ENCODE measurements at places on chromosomes 16 and 17.

DNA sequence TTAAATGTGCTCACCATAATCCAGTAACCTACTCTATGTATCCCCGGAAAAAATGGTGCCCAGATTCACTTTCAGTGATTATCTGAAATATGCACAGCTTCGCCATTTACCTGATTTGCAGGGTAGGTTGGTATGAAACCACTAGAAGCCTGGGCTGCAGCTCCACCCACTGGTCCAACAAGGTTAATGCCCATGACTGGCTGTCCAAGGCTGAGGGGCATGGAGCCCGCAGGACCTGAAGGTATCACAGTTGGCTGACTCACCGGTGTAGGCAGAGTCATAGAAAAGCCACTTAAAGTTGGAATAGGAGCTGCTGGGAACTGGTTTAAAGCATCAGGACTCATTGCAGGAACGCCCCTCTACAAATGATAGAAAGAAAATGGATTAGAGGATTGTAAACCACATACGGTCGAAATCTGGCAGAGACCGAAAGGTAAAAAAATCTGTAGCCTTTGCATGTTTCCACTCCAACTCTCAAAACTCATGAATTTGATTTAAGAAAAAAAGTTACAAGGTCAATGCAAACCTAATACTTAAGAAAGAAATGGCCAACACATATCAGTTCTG is 38.6 kb downstream of the SYNRG start:
- DNase-seq: no peak

DNA sequence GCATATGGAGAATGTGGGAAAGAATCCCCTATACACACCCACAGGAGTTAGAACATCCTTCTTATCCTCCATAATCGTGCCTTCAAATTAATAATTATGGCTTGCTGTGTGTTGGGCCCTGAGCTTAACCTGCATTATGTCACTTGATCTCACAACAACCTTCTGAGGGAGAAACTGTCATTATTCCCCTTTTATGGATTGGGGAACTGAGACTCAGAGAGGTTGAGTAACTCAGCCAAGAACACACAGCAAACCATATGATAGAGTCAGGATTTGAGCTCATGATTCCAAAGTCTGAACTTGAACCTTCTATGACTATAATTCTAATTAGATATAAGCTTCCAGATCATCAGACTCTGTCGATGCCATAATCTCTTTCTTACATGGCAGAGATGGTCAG is 114.2 kb upstream of the CACNG3 start:
- no peak for DNase-seq

GRCh38 chr17:35892091-35893035 is 12.2 kb upstream of the CCL5 start:
- no peak for DNase-seq

GRCh38 chr17:45060382-45060796 is 728 bp upstream of the NMT1 start:
- no peak for DNase-seq

- DNase-seq: no peak
Observed at GRCh38 chr17:76519048-76519966, 18.1 kb upstream of the RHBDF2 start.

GRCh38 chr17:18008496-18009268 is 30.3 kb downstream of the ATPAF2 start:
- no peak for DNase-seq

DNA sequence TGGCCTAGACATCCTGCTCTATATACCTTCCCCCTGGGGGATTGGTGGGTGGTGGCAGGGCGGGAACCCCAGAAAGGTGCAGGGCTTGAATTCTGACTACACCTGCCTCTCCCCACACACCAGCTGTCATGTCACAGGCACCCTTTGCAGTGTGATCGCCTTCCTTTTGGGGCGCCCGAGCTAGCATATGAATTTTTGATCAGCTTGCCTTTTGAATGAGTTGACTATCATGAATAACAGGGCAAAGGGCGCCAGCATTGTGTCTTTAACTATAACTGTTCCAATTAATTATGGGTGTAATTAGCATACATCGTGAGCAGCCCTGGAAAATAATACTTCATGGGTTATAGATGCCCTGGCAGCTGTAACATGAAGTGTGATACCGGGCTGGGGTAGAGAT is 72.7 kb downstream of the CYLD start:
- no peak for DNase-seq

DNA sequence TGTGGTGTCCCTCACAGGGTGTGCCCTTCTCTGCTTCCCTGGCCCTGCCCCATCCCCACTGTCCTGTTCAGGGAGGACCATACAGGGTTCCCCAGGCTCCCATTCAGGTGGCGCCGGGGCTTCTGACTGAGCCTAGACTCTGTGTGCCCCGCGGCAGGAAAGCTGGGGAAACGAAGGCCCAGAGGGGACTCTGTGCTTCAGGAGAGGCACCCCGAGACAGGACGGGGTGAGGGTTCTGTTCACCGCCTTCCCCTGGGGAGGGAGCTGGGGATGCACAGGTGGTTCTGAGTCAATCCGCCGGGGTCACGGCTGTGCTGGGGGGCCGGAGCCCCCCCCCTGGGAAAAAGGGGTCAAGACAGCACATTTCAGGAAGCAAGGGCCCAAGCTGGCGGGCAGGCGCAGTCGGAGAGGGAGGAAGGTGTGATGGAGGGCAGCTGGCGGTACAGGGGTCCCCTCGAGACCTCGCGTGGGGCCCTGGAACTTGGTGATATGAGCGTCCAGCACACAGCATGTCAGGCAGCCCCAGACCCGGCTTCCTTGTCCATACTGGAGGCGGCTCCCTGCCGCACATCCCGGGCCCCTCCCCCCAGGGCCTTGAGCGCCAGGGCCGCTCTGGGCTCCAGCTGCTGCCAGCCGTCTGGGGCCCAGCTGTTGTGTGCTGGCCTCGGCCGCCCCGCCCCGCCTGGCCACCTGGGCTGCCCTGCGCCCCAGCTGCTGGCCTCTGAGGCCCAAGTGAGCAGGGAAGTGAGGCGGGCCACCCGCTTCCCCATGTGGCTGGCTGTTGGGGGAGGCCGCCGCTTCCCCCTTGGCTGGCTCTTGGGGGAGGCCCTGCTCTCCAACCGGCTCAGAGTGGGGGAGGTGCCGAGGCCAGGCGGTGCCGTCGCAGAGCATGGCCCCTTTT is 5.6 kb upstream of the NOTUM start:
- DNase-seq: no peak

- DNase-seq: no peak
Observed at GRCh38 chr17:3688027-3688553, 7.9 kb downstream of the P2RX5 start.

DNA sequence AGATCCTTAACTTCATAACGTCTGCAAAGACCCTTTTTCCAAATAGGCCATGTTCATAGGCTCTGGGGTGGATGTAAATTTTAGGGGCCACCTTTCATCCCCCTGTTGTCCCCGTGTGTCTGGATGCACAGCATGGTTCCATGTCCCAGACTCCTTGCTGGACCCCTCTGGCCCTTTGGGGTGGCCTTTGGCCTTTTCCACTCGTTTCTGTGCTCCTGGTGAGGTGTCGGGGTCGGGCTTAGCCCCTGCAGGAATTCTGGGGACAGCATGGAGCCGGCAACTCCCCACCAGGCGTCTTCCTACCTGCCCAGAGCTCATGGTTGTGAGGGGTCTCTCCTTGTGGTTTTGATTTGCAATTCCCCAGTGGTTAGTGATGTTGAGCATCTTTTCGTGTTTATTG is 183.5 kb downstream of the SEC14L1 start:
- DNase-seq: no peak

- no peak for DNase-seq
Observed at GRCh38 chr16:787978-788398, at the start of gene RPUSD1. RPUSD1 (minus strand) TSS chr16:788381; CDS start chr16:787737, 644 bp downstream.

DNA sequence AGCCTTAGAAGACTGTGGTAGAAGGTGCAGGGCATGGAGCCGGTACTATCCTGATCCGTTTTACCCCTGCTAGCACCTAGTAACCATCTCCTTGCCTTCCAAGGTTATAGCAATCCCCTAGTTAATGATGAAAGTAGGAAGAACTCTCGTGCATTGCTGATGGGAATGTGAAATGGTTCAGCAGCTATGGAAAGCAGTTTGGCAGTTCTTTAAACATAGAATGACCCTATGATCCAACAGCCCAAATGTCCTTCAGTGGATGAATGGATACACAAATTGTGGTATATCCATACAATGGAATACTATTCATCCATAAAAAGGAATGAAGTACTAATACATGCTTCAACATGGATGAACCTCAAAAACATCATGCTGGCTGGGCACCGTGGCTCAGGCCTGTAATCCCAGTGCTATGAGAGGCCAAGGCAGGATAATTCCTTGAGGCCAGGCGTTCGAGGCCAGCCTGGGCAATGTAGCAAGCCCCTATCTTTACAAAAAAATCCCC is 6.2 kb upstream of the SRCIN1 start:
- no peak for DNase-seq

DNA sequence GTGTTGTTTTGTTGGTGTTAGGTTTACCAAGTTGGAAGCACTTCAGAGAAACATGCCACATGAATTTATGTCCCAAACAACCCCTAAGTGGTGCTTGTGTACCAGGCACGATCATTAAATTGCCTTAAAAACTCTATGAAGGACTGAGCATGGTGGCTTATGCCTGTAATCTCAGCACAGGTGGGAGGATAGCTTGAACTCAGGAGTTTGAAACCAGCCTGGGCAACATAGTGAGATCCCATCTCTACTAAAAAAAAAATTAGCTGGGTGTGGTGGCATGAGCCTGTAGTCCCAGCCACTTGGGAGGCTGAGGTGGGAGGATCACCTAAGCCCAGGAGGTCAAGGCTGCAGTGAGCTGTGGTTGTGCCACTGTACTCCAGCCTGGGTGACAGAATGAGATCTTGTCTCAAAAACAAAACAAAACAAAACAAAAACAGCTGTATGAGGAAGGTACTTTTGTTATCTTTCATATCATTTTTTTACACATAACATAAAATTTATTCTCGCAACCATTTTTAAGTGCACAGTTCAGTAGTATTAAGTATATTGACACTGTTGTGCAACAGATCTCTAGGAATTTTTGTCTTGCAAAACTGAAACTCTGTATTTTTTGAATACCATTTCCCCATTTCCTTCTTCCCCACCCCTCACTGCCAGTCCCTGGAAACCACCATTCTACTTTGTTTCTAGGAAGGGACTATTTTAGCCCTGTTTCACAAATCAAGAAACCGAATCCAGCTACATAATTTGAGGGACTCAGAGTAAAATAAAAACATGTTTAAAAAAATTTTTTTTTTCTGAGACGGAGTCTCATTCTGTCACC is 14.3 kb upstream of the RBBP6 start:
- DNase-seq: no peak

DNA sequence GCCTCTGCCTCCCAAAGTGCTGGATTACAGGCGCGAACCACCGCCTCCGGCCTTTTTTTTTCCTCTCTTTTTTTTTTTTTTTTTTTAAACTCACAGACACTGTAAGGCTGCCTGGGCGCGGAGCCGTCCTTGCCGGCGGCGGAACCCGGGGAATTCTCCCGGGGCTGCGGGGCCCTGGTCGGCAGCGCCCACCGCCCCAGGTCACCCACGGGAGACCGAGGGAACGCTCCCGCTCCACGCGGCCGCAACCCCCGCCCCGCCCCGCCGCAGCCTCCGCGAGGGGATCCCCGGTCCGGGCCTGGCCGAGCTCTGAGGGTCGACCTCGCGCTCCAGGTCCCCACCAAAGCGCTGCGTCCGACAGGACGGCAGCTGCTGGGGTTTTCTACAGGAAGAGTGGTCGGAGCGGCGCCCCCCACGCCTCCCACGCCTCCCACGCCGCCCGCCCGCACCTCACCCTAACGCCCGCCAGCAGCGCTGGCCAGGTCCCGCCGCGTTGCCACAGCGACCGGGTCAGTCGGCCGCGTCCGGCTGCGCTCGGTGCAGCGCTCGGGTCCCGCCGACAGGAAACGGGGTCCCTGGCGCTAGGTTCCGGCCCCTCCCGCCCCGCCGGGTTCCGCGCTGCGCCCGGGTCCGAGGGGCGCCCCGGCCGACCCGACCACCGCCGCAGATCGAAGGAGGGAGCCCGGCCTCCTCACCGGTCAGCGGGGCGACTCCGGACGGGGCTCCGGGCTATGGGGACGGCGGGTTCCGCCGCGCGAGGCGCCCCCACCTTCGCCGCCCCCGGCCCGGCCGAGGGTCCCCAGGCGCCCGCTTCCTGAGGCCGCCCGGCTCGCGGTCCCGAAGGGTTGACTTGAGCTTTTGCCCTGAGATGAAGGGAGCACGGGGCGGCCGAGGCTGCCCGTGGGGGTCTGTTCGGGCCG is at the start of gene CCDC57:
Gene CCDC57 (minus strand): TSS at position 512 of the 920 bp plus-strand sequence. CDS start 10,898 bp downstream, outside the sequence.
- DNase-seq: no peak
